ENCODE measurements at places on chromosomes 1 and 21.

- DNase-seq = no peak
Observed at GRCh38 chr1:159652506-159652905, 61.9 kb downstream of the CRP start.

DNA sequence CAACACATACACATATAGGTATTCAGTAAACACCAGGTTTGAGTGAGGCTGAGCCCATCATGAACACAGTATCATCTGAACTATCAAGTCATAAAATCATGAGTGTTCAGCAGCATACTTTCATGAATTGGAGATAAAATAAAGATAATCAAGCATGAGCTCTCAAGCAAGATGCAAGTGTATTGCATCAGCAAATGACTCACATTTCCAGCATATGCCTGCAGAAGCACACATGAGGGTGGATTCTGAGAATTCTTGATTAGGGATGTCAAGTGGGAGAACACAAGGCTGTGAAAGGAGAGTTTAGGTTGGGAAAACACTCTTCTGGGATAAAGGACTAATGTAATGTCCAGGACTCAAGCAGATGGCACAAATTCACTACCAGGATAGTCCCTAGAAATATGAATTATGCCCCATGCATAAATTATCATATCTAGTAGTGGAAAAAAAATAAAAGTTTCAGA is 299.2 kb downstream of the SRGAP2C start:
- DNase-seq = no peak

GRCh38 chr1:241167121-241167630 is 189.8 kb downstream of the RGS7 start:
- no peak for DNase-seq

DNA sequence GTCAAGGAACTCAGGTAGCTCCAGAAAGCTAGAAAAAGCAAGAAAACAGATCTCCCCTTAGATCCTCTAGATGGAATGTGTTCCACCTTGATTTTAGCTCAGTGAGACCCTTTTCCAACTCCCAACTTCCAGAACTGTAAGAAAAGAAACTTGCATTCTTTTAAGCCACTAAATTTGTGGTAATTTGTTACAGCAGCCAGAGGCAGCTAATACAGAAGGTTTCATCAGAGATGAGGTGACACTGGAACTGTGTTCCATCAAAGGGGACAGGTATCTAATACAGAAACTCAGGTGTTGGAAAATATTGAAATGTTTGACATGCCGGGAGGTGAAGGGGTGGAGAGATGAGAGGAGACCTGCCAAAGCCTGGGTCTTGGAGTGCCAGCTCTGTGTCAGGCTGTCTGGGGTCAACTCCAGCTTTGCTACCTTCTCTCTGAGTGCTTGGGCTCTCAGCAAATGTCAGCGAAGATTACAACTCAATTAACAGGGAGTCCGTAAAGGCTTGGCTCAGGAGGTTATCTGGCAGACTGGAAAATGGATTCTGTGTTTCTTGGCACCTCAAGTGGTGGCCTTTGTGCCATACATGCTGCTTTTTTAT is 71.3 kb downstream of the PLPP3 start:
- no peak for DNase-seq

DNA sequence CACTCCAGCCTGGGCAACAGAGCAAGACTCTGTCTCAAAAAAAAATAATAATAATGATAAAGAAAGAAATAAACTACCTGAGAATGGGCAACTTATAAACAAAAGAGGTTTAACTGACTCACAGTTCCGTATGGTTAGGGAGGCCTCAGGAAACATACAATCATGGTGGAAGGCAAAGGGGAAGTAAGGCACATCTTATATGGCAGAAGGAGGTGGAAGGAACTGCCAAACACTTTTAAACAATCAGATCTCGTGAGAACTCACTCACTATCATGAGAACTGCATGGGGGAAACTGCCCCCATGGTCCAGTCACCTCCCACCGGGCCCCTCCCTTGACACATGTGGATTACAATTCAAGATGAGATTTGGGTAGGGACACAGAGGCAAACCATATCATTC is 6.3 kb upstream of the EGLN1 start:
- no peak for DNase-seq

- DNase-seq = no peak
Observed at GRCh38 chr1:108634521-108634920, 26.4 kb downstream of the HENMT1 start.

GRCh38 chr1:183180634-183181056 is 5.4 kb upstream of the LAMC2 start:
- DNase-seq = peak; percentile 68

GRCh38 chr21:44462834-44463200 is 7.5 kb downstream of the LRRC3 start:
- no peak for DNase-seq

Data from right hindlimb (tissue), 1 donor.